CD4-positive, alpha-beta T cell treated with Interleukin-10 for 1 hour (primary cell): ENCODE measurements at places on chromosomes 5 and 9.

DNA sequence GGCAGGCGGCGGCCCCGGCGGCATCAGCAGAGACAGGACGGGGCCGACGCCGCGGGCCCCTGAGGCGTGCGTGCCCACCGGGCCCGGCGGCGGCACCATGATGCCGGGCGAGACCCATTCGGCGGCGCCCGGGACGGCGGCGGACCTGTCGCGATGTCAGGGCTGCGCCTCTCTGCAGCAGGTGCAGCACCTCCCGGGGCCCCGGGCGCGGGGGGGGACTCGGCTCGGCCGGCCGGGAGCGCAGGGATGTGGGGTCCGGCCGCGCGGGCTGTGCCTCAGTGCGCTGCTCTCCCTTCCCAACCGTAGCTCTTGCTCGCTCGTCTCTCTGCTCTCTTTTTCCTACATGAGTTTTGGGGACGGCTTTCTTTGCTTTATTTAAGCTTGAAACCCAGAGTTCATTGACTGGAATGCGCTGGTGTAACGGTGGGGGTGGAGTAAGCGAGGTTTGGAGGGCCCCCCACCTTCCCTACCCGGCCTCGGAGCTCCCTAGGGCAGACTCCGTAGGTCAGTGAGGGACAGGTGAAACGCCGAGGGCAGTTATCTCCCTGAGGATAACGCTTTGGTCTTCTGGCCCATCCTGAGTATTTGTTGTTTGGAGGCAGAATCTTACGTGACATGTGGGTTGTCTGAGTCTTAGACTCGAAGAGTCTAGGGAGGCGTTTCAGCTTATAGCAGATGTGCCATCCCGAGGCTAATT lies 490 bp downstream of the ICE1 start:
- no peak for DNase-seq

- no peak for DNase-seq
Observed at GRCh38 chr5:43514471-43514815, 505 bp downstream of the C5orf34 start.

- no peak for DNase-seq
Observed at GRCh38 chr5:128412145-128412930, 125.7 kb downstream of the FBN2 start.

GRCh38 chr9:113675475-113675941 lies 200.6 kb upstream of the ZNF618 start:
- DNase-seq: no peak

DNA sequence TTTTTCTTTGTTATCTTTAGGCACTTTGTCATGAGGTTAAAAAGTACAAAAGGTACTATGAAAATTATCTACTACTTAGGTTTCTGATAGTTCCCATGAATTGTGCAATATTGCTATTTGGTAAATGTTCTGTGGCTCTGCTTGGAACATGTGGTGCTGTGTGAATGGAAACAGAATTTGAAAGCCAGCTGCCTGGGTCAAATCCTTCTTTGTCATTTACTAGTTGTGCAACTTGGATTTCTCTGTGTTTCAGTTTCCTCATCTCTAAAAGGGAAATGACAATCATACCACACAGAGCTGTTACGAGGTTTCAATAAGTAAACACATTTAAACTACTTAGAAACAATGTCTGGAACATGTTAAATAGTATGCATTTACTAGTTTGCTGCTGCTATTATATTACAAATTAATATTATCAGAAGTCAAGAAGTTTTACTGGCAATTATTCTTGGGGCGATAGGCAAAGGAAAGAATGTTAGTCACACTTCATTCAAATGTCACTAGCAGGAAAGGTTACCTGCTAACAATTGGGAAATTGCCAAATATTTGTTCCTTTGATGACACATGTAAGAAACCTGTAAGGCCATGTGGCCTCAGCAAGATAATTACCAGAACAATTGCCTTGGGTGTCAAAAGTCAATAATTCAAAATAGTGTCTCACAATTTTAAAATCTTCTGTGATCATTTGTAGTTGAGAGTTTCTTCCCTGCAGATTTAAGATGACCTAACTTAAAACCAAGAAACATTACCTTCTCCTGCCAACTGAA lies 184.8 kb downstream of the KIAA0825 start:
- peak; percentile 3 for DNase-seq

DNA sequence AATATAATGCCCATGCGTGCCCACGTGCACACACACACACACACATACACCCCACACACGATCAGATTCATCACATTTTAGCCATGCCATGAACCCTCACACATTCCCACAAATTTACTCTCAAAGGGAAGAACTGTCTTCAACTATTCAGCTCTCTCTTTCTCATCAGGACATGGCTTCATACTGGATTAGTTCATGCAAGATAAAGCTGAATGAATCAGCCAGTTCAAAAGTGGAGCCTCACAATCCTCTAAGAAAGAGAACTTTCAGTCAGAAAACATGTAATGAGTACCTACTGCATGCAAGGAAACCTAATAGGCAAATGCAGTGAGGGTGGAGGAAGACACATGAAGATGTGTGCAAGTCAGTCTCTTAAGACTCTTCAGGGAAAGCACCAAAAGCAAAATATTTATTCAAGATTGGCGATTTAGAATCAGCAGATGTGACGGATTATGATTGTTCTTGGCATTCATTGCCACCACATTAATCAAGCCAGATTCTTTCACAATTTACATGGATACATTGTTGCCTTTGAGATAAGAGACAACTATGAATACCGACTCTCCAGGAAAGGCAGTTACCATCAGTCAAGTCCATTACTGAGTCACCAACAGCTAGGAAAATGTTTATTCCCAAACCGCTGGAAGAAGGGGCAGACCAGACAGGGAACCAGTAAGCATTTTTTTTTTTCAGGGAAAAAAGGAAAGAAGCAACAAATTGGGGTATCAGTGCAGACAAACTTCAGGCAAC lies 30.3 kb upstream of the PUM3 start:
- DNase-seq: no peak

GRCh38 chr5:100600298-100600994 lies 65.3 kb downstream of the FAM174A start:
- no peak for DNase-seq

DNA sequence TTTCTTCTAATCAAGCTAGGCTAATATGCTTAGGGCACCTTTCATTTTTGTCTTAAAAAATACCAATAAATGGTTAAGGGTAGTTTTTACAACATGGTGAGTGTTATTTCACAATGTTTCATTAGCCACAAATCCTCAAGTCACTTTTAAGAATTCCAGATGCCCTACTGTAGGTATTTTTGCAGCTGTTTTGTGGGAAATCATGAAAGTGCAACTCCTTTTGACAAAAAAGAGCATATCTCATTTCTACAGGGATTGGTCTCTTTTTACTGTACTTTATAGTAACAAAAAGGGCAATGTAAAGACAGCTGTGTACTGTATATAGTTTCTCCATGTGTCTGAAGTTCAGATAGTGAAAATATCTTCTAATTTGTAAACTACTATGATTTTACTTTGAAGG lies 28.3 kb upstream of the GAS1 start:
- no peak for DNase-seq

DNA sequence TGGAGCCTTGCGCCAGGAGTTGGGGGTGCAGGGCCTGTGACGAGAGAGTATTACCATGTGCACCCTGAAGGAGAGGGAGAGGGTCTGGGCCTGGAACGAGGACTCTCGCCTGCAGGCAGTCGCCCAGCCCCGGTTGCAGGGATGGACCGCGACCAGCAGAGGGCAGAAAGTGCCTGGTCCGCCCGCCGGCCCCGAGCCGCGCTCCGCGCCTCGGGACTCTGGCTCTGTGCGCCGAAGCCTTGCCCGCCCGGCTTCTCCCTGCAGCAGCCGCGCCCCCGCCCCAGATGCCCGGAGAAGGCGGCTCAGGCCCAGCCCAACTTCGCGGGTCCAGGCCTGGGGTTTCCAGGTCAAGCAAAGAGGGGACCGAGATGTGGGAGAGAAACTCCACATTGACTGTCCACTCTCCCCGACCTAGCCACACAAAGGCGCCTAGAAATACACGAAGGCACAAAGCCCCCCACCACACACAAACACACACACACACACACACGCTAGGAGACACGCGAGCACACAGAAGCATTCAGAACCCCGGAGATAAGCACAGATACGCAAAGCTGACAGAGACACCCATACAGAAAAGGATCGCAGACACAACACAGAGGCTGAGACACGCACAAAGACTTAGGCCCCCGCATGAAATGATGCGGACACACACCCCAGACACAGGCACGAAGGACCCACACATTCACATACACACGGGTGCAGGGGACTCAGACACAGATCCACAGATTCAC lies 2.0 kb upstream of the LMX1B start:
- DNase-seq: peak; percentile 72

GRCh38 chr9:69746859-69747560 lies 12.8 kb downstream of the PTAR1 start:
- no peak for DNase-seq

DNA sequence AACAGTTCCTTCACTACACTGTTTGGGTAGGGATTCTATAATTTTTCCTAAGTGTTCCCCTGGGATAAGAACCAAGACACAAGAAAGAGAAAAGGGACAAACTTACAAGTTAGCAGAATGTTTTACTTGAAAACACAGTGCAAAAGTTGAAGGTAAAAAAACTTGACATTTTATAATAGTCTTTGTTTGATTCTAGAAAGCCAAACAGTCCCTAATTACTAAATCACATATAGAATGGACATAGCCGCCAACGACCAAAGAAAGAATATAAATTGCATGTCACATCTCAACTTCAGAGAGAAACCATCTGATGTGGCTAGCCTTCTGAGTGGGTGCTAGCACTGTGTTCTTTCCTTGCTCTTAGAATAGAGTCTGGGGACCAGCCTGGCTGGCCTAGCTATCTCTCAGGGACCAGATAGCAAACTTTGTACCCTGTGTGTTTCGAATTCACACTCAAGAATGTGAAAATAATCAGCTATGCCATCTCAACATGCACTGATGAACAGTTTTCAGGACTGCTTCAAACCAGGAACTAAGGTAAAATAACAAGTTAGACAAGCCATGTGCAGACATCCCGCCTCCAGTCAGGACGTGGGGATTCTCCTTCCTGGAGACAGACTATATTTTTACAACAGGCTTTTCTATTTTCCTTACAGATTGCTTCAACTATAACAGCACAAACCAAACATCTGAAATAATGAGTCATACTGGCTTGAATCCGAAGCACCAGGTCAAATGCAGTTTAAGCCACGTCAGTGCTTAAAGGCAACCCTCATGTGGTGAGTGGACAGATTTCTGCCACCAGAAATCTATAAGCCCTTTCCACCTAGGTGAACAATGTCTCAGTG lies 53.7 kb downstream of the LHFPL2 start:
- DNase-seq: no peak

GRCh38 chr5:13941468-13941867 lies 3.0 kb downstream of the DNAH5 start:
- no peak for DNase-seq

- no peak for DNase-seq
Observed at GRCh38 chr9:123102375-123103113, 69.1 kb downstream of the GPR21 start.

GRCh38 chr9:95516221-95516733 lies 494 bp downstream of the PTCH1 start:
- DNase-seq: no peak

GRCh38 chr5:119537704-119538103 lies 85.4 kb downstream of the HSD17B4 start:
- no peak for DNase-seq

- no peak for DNase-seq
Observed at GRCh38 chr9:127232833-127233549, 31.6 kb upstream of the GARNL3 start.

GRCh38 chr5:162324328-162324727 lies 256.8 kb downstream of the GABRG2 start:
- no peak for DNase-seq

- DNase-seq: no peak
Observed at GRCh38 chr9:109286571-109286977, 34.3 kb downstream of the EPB41L4B start.

GRCh38 chr5:148374690-148375360 lies 8.9 kb upstream of the FBXO38 start:
- peak; percentile 40 for DNase-seq

GRCh38 chr5:167509076-167509475 lies 782.4 kb upstream of the WWC1 start:
- DNase-seq: no peak

GRCh38 chr5:133821311-133821741 lies 147.1 kb downstream of the C5orf15 start:
- DNase-seq: no peak

GRCh38 chr9:115050002-115050490 lies 67.9 kb downstream of the TNC start:
- DNase-seq: no peak

- no peak for DNase-seq
Observed at GRCh38 chr5:136023958-136024541, 4.7 kb upstream of the TGFBI start.

DNA sequence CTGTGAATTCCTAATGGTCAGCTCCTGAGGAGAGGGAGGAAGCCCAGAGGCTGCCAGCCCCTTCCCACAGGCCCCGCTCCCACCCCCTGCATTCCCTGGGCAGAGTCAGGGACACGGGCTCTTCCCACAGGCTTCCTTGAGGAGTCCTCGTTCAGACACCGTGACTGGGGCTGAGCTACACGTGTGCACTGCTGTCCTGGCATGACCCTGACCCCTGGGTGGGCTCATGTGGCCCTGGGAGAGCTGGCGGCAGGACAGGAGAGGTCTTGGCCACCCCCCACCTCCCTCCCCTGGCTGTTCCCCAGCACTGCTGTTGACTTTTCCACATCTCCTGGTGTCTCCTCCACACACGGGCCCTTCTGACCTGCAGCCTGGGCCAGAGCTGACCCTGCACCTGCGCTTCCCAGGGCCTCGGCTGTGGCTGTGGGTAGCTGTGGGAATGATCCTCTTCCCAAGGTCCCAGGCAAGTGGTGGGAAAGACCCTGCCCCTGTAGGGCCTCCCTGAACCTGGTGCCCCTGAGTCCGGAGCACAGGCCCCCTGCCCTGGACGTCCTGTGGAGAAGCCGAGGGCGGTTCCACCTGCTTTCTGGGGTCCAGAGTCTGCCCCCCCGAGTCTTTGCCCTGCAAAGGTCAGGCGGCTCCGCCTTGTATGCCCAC lies 56.5 kb upstream of the NKD2 start:
- no peak for DNase-seq

DNA sequence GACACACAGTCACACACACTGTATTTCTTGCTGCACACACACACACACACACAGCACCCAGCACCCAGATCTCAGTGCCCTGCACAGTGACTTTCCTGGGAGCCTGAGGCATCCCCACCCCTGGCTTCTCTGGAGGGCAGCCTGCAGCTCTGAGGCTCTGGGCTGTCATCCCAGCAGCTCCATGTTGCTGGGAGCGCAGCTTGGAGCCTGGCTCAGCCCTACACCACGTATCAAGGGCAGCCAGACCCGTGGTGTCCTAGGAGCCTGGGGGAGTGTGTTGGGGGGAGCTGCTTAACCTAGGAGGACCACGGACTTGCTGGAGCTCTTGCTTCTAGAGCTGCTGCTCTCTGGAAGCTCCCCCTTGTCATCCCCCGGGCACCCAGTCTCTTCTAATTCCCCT lies 5.2 kb downstream of the IER5L start:
- DNase-seq: no peak
